ENCODE measurements at places on chromosomes 7 and 10.

- no peak for DNase-seq
Observed at GRCh38 chr10:128498378-128498730, 372.1 kb upstream of the MKI67 start.

GRCh38 chr10:88742448-88742847 lies 17.4 kb upstream of the LIPN start:
- no peak for DNase-seq

- DNase-seq: no peak
Observed at GRCh38 chr7:82714883-82715282, 271.3 kb upstream of the CACNA2D1 start.

GRCh38 chr7:27431465-27431864 lies 188.9 kb downstream of the EVX1 start:
- DNase-seq: no peak

DNA sequence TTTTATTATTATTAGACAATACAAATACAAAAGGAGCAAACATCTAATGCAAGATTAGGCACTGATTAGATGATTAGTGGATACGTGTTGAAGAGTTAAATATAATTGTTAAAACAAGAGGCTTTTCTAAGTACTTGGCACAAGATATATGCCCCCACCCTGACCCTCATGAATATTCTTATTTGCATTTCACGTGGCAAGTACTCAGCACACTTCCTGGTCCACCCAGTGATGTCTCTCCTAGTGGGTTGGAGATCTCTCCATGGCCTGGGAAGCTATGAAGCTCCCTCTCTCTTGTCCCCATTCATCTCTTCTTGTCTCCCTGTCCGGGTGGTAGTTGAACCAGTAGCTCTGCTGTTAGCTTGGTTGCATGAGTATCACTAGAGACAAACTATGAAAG lies 375.3 kb downstream of the ADRA2A start:
- no peak for DNase-seq

DNA sequence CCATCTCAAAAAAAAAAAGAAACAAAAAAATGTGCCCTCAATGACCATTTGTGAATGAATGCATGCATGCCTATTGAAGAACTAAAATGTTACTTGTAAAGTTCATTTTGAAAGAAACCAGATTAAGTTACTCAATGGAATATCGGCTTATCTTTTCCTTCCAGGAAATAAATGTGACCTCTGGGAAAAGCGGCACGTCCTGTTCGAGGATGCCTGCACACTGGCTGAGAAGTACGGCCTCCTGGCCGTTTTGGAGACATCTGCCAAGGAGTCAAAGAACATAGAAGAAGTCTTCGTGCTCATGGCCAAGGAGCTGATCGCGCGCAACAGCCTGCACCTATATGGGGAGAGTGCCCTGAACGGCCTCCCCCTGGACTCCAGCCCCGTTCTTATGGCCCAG lies 21.9 kb downstream of the RAB19 start:
- DNase-seq: no peak

DNA sequence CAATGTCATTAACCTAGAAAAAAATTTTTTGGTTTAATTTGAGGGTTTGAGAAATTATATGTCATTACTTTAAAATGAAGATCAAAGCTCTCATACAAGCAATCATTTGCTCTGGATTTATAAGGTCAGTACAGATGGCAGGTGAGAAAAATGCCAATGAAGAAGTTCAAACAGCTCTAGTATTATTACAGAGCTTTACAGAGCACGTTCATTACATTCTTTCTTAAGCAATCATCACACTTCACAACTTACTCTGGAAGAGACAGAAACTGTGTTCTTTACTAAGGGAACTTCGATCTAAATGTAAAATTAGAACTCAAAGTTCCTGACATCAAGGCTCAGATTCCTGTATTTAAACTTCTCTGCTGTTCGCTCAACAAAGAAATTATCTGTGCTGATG lies 153.4 kb downstream of the ATE1 start:
- DNase-seq: no peak

GRCh38 chr7:113321201-113321600 lies 202.8 kb upstream of the SMIM30 start:
- DNase-seq: no peak

DNA sequence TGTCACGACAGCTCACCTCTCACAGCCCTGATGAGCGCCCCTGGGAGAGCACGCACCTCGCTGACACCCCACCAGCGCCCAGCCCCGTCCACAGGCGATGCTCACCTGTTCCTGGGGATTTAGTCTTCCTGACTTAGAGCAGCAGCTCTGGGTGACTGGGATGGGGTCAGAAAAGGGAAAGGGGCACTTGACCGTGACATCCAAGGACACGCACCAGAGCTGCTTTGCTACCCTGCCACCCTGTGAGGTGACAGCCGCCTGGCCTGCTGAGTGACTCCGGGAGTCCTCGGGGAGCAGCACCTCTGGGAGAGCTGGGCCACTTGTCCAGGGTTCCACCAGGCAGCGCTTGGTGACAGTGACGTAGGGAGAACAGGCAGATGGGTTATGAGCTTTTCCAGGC lies 148.2 kb downstream of the PRKAG2 start:
- no peak for DNase-seq

GRCh38 chr10:33291053-33291592 lies 43.3 kb downstream of the NRP1 start:
- DNase-seq: no peak

- no peak for DNase-seq
Observed at GRCh38 chr10:114704679-114705078, 46.6 kb upstream of the ABLIM1 start.

- no peak for DNase-seq
Observed at GRCh38 chr10:125605167-125605566, 77.8 kb downstream of the TEX36 start.

- DNase-seq: no peak
Observed at GRCh38 chr7:39720586-39720985, 97.2 kb downstream of the RALA start.

GRCh38 chr7:44617225-44617890 lies 10.9 kb downstream of the OGDH start:
- DNase-seq: no peak

- DNase-seq: no peak
Observed at GRCh38 chr10:112332509-112333228, 41.2 kb upstream of the ACSL5 start.

- DNase-seq: no peak
Observed at GRCh38 chr10:31374146-31374696, 55.2 kb downstream of the ZEB1 start.

- no peak for DNase-seq
Observed at GRCh38 chr7:77315182-77315591, 101.0 kb downstream of the GSAP start.

DNA sequence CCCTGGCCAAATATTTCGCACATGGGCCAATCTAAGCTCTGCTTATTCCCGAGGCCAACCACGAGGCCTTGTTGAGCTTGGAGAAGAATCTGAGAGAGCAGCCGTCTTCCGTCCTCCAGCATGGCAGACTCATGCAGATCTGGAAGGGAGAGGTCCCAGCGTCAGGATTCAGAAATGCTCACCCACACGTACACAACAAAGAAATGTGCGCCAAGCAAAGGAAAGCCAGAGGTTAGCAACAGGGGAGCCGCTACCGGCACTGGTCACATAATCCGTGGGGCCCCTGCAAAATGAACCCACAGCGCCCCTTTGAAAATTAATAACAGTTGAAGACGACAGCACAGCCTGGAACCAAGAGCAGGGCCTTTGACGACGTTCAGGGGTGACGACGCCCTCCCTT lies 25.4 kb upstream of the PRKAG2 start:
- DNase-seq: no peak

GRCh38 chr10:52318822-52319464 lies 4.9 kb downstream of the DKK1 start:
- no peak for DNase-seq

- DNase-seq: no peak
Observed at GRCh38 chr7:45178241-45179225, 20.9 kb downstream of the RAMP3 start.

DNA sequence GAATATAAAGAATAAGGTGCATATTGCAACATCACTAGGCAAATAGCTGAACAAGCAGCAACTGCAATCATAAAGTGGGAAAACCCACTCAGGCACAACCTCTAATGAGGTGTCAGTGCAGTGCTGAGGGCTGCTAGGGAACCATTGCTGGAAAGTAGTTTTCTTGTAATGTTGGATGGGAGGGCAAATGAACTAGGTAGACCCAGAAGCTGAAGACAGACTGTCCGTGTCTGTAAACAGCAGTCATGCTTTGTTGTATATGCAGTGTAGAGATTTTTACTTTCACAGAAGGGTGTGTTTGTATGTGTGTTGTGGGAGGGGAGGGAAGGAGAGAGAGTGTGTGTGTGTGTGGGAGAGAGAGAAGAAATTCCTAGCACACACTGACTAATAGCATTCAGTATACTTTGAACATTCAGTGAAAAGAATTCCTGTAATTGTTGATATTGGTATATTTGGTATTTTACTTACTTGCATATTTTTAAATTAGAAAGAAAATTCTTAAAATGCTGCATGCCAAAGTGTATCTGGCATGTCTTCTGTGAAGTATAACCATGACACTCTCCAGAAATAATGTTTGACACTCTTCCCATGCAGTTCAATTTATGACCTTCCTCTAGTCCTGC lies 28.8 kb downstream of the ITGB8 start:
- DNase-seq: no peak

DNA sequence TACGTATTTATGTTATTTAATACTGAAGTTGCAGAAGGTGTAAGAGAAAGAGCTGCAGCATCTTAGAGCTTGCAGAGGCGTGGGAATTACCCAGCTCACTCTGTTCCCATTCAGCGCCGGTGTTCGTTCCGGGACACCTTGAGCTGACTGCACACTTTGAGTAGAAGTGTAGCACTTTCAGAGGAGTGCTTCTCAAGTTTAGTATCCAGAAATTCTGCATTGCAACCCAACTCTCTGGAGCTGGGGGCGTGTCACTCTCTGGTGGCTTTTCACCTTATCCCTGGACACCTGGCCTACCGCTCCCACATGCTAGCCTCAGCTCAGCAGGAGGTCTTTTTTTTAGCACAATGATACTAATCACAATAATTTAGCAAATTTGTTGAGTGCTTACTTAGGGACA lies 66.4 kb upstream of the SHH start:
- no peak for DNase-seq

DNA sequence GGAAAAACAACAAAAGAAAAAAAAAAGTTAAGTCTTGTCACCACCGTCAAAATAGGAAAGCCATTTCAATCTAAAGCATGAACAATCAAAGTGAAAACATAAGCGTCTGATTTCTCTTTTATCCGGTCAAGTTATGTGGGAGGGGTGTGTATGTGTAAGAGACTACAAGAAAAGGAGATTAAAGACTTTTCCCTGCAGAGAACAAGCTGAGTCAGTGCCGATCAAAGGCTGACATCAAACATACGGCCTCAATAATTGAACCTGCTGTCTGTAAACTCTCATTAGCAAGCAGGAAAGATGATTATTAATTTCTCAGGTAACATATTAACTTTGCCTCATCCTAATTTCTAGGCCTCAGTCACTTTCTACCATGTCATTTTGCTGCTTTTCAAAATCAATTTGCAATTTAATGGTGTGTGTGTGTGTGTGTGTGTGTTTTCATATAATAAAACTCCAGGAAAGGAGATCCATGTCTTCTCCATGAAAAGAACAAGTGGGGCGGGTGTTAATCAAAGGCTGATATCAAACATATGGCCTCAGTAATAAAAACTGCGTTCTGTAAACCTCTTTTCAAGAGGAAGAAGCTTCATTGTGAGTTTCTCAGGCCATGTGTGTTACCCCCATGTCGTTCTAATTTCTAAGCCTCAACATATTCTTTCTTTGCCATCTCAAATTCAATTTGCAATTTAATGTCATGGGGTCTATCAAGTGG lies 649.1 kb upstream of the SORCS1 start:
- no peak for DNase-seq

GRCh38 chr7:45660901-45661211 lies 86.7 kb downstream of the ADCY1 start:
- DNase-seq: no peak

DNA sequence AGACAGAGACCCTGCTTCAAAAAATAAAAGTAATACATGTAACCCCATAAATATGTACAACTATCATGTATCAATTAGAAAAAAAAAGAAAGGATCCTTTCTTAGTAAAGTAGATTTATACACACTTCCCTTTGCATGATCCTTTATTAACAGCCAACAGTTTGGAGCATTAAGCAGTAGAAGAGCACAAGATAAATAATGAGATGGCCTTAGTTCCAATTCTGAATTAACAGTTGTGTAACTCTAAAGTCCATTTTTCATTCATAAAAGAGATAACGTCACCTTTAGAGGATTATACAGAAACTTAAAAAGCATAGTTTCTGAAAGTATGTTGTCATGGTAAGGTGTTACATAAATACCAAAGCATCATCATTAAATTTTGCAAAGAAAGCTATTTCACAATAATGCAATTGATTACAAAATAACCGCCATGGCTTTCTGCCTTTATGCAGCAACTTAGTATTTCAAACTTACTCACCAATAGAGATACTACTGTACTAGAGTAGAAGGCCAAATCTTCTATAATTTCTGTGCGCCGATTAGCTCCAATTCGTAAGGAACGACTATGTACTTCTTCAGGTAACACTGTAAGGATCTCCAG lies 40.3 kb downstream of the TNPO3 start:
- no peak for DNase-seq

GRCh38 chr10:26481914-26482550 lies 43.9 kb downstream of the APBB1IP start:
- DNase-seq: no peak

GRCh38 chr7:121909716-121910345 lies 36.9 kb downstream of the PTPRZ1 start:
- DNase-seq: no peak

- DNase-seq: no peak
Observed at GRCh38 chr10:59709395-59710125, at the start of gene SLC16A9. SLC16A9 (minus strand) TSS chr10:59709850; CDS start chr10:59684291, 25,559 bp downstream.

Measured in T follicular helper cell (primary cell).